Activated CD4-positive, alpha-beta T cell treated with anti-CD3 and anti-CD28 coated beads, Interleukin-2, Interleukin-4, amounts not matched to agents 100 ng/mL and 50 ng/mL, durations not matched to agents 16 hours and 8 hours (primary cell): ENCODE measurements at places on chromosomes 1 and 21.

- no peak for DNase-seq
Observed at GRCh38 chr1:230507666-230508402, 81.7 kb upstream of the PGBD5 start.

DNA sequence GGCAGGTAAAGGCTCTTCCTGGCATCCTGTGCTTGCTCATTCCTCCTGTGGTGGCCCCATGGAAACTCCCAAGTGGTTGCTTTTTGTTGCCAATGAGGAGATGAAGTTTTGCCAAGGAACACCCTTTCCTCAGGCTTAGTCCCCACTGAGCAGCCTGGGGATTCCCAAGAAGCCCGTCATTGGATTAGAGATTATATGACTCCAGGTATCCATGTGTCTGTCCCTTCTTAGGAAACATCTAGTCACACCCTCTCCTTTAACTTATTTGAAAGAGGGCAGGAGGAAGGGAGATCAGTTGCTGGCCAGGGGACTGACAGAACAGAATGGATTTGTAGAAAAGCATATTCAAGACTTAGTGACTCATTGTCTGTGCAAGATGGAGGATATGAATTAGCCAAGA is 3.8 kb upstream of the LCE3A start:
- DNase-seq: no peak

- DNase-seq: no peak
Observed at GRCh38 chr1:228172591-228173527, 7.3 kb downstream of the IBA57 start.

- no peak for DNase-seq
Observed at GRCh38 chr1:37718901-37719571, 26.7 kb downstream of the CDCA8 start.

GRCh38 chr1:74690909-74691308 is 17.3 kb upstream of the ERICH3 start:
- DNase-seq: no peak

- DNase-seq: no peak
Observed at GRCh38 chr1:153441238-153441755, 19.2 kb downstream of the S100A7 start.

GRCh38 chr1:59410457-59410856 is 113.6 kb downstream of the FGGY start:
- no peak for DNase-seq
